Aorta (tissue), 5 donors: ENCODE measurements at places on chromosomes 4 and X. TPM values are rescaled to one million over a fixed set of nuclear protein-coding genes. Genes with fewer than 3 reads are reported as not detected.
A peak's percentile ranks its signal among the peaks of the same experiment; 100 is the strongest.

Gene CENPVL3
- not detected for total RNA-seq

GRCh38 chr4:95288552-95288951 is 260.2 kb downstream of the UNC5C start:
- no peak for DNase-seq

DNA sequence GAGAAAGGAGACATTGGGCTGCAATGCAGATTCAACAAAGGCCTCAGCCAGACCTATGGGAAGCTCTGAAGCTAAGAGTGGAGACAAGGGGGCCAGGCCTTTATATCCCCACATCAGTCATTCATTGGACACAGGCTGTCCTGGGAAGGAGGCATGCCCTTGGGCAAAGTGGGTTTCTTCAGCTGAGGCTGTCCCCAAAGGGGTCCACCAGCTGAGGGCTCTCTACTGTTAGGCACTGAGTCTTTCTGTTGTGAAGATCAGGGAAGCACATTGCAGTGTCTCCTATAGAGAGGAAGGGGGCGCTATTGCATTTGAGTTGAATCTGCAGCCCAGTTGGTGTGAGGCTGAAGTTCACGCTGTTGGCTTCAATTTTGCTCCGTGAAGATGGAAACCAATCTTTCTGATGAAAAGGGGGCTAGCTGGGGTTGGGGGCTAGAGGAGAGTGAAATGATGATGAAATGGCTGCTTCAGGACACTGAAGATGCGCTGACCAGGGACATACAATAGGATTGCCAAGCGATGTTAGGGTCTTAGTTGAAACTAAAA is 48.0 kb downstream of the SLC25A5 start:
- DNase-seq = no peak

Gene AKAP14
- not detected for total RNA-seq

Gene SYNPO2
- total RNA-seq = 1,531 TPM

GRCh38 chrX:9267415-9267814 is 197.4 kb upstream of the TBL1X start:
- no peak for DNase-seq

DNA sequence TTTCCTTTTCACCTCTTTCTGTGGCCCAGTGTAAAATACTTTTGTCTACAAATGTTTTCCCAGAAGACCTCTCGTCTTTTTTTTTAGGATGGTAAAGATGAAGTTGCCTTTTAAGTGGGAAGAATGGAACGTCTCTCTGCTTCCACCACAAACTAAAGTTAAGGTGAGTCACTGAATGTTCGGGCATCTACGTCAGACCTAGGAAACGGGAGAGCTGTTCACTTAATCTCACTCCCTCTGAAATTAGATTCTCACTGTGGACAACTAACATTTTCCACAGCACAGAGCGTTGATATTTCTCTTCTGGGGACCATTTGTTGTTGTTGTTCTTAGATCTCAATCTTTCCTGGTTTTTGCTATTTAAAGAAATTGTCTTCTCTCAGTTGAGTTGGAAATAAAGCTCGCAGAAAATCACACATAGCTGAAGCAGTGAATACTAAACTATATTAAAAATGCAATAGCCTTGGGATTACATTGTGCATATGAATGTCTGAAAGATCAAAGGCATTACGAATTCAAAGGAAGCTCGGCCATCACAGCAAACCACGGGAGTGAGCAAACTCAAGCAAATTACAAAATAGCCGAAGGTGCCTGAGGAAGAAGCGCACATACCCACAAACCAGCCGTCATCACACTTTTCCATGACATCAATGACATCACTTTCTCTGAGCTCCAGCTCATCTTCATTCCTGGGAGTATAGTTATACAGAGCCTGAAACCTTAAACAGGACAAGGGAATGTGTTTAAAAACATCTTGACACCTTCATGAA is 53.9 kb upstream of the PDLIM3 start:
- no peak for DNase-seq

Gene TMSB15A
- 1.2 TPM for total RNA-seq

- DNase-seq = no peak
Observed at GRCh38 chr4:176920694-176921093, 128.0 kb upstream of the VEGFC start.

- peak; percentile 61 for DNase-seq
Observed at GRCh38 chrX:86047174-86047935, at the start of gene CHM. CHM (minus strand) TSS chrX:86047558; CDS start chrX:86047532, 26 bp downstream.

- DNase-seq = peak; percentile 58
Observed at GRCh38 chr4:13627178-13627605, 333 bp downstream of the BOD1L1 start.

DNA sequence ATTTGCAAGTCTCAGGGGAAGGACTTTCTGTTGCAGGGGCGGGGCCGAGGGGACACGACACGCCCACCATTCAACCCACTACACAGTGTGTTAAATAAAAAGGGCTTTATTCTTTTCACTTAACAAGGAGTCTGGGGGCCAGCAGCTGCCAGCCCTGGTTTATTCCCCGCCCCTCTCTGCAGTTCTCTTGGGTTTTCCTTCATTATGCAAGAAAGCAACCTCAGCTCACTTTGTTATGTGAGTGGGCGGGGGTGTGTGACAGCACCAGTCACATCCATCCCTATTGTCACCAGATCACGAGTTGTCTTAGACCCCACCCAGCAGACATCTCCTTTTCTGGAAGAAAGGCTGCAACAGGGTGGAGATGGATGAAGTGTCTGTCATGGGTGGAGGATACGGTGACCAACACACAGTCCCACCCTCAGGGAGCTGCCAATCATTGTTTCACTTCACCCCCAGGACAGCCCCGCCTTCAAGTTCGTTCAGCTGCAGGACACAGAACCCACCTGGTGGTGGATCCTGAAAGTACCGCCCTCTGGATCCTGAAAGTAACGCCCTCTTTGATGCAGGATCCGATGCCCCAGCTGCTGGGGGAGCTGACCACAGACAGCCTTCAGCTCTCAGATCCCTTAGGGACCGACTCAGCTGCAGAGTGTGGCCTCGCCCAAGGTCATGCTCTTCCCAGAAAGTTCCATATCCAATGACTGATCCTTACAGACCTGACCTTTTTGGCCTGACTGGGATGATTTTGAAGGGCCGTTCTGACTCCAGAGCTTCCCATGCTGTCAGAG is 79.6 kb downstream of the SMIM20 start:
- DNase-seq = no peak

Gene HEPH
- 58.2 TPM for total RNA-seq

GRCh38 chr4:6336166-6336565 is 66.5 kb downstream of the WFS1 start:
- DNase-seq = peak; percentile 33

DNA sequence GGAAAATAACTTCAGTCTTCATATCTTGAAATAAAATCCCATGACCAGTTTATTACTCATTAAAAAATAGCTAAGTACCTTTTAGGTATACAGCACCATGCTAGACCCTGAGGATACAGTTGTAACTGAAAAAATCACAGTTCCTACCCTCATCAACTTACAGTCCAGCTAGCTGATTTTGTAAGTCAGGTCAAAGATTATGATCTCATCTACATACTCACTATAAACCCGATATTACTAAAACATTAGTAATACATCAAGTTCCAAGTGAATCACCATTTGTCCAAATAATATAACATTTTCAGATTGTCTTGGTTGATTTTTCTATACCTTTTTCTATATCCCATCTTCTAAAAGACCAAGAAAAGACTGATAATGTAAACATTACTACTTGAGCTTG is 333.9 kb downstream of the INPP4B start:
- no peak for DNase-seq

DNA sequence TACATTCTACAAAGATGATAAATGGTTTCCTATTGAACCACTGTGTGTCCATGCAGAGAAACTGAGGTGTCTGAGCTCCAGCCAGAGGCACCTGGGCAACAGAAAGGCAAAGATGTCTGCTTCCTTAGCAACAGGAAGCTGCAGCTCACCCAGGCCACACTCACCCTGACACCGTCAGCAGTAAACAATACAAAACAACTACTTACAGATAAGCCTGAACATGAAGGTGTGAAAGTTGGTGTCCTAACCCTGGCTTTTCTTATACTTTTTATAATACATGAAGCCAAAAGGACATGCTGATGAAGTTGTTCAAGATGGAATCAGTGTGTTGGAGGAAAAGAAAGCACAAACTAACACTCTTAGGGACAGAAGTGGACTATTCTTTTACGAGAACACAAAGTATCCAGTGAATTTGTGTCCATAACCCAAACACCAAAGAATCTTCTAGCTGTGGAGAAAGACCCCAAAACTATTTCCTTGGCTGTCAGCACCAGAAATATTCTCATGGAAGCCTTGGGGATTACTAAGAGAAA is 117.3 kb downstream of the SYNPO2 start:
- DNase-seq = no peak

DNA sequence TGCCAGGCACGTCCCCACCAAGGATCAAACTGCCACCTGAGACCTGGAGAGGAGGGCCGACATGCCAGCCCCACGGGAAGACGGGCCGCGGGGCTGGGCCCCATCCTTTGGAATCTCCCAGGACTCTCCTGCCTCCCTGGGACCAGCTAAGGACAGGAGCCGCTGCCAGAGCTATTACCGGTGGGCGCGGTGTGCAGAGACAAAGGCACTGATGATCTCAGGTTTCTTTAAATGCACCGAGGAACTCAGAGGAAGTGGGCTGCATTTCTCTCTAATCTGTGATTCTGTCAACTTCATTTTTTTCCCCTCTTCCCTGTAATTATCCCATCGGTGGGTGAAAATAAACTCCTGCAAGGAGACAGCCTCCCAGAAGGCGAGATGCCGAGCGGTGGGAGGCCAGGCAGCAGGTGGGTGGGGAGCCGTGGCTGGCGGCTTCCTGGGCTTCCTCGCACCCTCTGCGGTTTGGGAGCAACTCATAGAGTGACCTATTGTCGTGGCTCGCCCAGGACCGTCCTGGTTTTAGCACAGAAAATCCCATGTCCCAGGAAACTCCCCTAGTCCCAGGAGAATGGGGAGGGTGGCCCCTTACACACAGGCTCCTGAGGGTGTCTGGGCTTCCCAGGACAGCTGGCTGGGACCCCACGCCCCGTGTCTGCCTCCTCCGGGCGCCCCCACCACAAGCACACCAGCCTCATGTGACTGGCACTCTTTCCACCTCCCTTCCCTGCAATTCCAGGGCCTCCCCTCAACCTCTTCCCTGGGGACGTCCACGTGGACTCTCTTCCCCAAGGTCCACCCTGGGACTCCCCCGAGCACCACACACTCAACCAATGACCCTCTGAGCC is 62.3 kb upstream of the ADRA2C start:
- peak; percentile 71 for DNase-seq

- DNase-seq = no peak
Observed at GRCh38 chr4:123892368-123892976, 495.9 kb downstream of the SPRY1 start.

DNA sequence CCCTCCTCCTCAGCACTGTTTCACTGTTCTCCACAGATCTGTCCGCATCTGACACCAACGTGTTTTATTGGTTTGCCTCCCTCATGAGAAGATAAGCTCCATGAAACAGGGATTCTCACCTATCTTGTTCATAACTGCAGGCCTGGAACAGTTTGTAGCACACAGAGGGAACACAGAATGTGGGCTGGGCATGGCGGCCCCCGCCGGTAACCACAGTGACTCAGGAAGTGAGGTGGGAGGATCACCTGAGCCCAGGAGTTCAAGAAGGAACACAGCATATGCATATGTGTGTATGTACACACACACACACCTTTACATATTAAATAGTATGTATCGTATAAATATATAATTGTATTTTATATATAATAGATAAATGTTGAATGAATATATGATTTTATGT is 168.6 kb downstream of the AFAP1 start:
- no peak for DNase-seq

GRCh38 chr4:184802697-184803015 is 23.1 kb downstream of the ACSL1 start:
- no peak for DNase-seq

- no peak for DNase-seq
Observed at GRCh38 chrX:9913146-9913433, 54.1 kb upstream of the CLDN34 start.

GRCh38 chr4:100721077-100721476 is 203.3 kb upstream of the EMCN start:
- no peak for DNase-seq

GRCh38 chrX:47186096-47186740 is 7.4 kb upstream of the UBA1 start:
- DNase-seq = peak; percentile 58

Gene HSFX1
- total RNA-seq = 2.2 TPM

Gene ADH4
- total RNA-seq = not detected

Gene PLCXD1
- total RNA-seq = 3.7 TPM

DNA sequence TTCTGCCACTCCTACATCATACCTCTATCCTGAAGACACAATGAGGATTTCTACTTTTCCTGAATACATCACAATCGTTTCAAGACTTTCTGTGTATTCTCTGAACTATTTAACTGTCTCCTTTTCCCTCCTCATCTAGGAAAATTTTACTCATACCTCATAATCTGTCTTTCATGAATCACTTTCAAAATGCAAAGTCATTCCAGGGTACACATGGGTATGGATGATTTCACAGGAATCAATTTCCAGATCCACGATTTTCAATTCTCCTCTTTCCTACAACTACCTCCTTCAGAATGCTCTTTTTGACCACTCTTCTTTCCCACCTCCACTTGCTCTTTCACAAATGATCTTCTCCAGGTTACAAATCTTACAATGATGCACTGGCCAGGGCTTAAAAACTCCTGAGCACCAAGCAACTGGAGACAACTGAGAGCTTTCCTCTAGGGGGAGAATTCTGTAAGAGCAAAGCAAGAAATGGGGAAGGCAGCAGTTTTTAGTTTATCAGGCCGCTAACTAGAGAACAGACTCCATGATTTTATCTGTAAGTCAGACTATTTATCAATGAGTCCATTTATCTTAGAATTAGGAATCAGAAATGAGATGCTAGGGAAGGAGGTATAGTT is 116.4 kb downstream of the PPP3CA start:
- DNase-seq = no peak

Gene NR3C2
- total RNA-seq = 22.9 TPM

DNA sequence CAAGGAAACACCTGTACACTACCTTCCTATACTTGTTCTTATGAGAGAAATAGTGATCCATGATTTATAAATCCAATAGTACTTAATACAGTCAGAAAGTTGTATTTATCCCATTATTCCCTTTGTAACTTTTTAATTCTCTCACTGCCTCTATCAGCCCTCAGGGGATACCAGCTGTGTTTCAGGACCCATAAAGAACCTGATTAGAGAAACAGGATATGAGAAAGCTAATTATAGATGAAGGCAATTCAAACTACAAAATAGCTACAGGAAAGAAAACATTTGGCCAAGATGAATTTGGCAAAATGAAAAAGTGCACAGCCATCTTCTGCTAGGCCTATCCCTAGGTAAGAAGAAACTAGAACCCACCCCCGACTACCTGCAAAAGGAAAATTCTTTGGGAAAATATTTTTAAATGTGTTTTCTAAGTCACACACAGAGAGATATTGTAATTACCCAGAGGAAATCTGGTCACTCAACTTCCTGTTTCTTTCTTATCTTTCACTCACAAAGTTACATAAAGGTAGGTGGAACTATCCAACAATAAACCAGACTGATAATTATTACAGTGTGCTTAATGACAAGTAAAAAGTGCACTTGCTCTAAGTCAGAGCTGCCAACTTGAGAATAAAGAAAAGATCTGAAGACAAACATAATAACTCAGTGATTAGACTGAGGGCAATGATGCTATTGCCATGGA is 836.5 kb upstream of the HTR2C start:
- DNase-seq = no peak
